Muscle of back (tissue), 13 donors: ENCODE measurements at places on chromosomes 4 and X.

DNA sequence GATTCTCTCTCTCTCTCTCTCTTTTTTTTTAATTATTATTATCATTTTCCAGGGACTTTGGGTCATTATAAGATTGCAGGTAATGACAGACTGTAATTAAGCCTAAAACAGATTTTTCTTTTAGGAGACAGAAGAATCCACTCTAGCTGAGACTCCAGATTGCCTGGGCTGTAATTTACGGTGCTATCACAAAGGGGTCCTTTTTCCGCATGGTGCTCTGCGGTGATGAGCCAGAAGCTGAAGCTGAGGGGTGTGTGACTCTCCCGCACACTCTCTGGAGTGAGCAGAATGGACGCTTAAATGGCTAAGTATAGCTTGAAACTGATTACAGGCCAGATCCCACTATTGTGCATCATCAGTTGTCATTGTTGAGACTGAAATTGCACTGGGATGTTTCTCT, 50.0 kb downstream of the LGI2 start:
- no peak for DNase-seq

DNA sequence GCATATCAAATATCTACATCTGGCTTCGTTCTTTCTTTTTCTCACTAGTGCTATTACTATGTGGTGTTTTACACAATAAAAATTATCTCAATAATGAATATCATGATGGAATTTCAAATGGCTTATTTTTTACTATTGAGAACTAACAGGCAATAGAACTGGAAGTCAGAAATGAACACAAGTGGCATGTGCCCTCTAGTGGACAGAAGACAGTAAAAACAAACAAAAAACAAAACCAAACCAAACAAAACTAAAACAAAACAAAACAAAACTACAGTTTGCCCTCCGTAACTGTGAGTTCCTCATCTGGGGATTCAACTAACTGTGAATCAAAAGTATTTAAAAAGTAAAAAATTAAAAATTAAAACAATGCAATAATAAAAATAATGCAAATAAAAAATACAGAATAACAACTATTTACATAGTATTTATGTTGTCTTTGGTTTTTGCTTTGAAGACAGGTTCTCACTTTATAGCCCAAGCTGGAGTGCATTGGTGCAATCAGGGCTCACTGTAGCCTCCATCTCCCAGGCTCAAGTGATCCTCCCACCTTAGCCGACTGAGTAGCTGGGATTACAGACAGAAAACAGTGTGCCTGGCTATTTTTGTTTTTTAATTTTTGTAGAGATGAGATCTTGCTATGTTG, 195.6 kb upstream of the TACR3 start:
- DNase-seq: peak; percentile 32

GRCh38 chrX:108000751-108001150, 18.6 kb upstream of the TEX13B start:
- no peak for DNase-seq

DNA sequence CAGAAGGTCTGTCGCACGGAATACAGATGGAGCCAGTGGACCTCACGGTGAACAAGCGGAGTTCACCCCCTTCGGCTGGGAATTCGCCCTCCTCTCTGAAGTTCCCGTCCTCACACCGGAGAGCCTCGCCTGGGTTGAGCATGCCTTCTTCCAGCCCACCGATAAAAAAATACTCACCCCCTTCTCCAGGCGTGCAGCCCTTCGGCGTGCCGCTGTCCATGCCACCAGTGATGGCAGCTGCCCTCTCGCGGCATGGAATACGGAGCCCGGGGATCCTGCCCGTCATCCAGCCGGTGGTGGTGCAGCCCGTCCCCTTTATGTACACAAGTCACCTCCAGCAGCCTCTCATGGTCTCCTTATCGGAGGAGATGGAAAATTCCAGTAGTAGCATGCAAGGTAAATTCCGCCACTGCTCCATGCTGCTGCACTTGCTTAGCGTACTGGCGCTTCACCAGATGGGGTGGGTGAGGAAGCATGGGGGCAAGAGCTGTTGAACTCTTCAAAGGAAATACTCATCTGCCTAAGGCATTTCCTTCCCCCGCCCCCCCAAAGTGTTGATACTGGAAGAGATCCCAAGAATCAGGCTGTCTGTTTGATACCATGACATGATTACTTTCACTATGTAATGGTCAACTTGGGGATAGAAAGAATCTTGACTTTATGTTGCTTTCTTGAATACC, 24.8 kb downstream of the KLF3 start:
- DNase-seq: no peak

DNA sequence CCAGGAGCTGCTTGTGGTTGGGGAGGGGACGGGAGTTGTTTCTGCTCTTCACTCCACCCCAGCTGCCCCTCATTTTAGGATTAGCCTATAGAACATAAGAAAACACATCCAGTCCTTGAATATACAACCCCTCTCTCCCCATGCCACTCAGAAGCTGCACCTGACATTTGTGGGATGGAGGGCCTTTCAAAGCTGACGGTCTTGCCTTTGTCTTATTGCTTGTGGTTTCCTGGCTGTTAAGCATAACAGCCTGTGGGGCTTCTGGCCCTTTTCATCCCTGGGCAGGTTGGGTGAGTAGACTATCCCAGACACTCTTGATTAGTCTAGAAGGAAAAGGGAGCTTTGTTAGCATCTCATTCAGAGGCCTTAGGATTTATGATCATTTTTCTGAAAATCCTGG, 407.6 kb upstream of the BOD1L1 start:
- no peak for DNase-seq

DNA sequence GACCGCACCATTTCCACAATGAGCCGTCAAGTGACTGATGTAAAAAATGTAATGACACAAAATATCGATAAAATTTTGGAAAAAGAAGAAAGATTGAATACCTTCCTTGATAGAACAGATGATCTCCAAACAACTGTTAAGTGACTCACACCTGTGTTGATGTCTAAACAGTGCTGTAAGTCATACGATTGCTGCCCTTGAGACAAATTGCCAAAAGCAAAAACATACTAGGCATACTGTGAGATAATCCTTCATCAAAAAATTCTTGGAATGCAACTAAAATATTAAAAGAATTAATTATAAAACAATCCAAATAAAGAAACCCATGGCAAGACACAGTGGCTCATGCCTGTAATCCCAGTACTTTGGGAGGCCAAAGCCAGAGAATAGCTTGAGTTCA, 53.4 kb downstream of the HNRNPD start:
- no peak for DNase-seq

DNA sequence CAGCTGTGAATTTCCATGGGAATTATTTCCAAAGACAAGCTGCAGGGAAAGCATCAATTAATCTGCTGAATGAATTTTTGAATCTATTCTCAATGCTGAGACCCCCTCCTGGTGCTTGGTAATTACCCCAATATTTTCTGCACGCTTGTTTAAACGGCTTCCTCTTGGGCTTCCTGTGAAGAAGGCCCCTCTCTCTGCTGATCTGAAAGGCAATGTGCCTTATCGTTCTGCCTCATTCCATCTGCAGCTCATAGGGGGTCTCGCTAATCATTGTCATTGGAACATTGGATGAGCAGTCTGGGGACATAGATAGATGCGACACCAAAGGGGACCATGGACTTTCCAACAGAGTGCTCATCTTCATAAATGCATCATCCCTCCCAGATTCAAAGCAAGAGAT, 851.6 kb downstream of the PDHA2 start:
- DNase-seq: no peak

DNA sequence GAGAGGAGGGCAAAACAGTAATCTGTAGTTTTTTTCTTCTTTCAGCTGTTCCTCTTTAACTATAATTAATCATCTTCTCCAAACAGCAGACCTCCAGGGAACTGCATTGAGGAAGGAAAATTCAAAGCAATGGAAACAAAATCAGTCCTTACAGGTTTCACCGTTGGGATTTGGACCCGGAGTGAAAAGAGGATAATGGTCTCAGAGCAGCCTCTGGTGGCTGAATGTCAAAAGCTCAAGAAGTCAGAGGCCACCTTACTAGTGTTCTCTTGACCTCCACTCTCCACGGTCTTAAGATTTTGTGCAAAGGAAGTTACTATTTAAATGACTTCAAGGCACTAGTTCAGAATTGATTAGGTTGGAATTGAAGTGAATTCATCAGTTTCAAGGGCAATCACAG, 16.0 kb upstream of the MID1 start:
- no peak for DNase-seq

DNA sequence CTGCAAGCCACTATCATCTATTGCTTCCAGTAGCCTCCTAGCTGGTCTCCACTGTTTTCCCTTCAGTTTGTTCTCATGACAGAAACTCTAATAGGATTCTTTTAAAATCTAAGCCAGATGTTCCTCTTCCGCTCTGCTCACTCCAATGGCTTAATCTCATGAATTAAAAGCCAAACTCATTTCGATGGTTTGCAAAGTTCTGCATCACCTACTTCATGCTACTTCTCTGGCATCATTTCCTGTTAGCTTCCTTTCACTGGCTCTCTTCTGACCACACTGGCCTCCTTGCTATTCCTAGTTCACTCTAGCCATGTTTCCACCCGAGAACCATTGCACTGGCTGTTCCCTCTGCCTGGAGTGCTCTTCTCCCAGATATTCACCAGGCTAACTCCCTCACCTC, 102.0 kb upstream of the LSM6 start:
- DNase-seq: no peak
